ENCODE measurements at places on chromosomes 3 and 15.

DNA sequence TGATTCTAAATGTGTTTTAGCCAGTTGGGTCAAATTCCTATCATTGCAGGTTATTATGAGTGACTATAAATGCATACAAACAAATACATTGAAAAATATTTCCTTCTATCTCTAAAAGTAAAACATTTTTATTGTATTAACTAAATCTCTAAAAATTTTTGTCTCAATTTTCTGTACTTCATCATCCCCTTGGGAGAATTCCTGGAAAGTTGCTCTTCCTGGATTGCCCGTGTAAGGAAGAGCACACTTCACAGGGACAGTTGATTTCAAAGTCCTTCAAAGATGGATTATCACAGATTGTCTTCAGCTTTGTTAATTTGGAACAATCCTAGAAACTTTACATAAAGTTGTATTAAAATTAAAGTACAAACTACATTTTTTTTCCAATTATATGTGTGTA lies 595.6 kb downstream of the ROBO1 start:
- no peak for DNase-seq

DNA sequence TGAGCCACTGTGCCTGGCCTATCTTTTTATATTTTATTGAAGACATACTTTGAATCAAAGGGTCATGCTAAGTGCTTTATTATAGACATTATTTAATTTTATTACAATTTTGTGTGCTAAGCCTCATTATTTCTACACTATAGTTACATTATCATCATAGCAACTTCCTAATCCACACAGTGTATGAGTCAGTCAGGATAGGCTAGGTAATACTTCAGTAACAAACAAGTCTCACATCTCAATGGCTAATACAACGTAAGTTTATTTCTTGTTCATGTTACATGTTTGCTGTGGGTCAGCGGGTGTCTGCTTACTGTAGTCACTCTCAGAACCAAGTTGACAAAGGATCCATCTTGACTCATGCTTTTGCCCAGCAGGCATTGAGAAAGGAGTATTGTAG lies 292.6 kb upstream of the TGFBR2 start:
- no peak for DNase-seq

- no peak for DNase-seq
Measured at GRCh38 chr3:109278141-109278540, 38.2 kb downstream of the DPPA2 start.

DNA sequence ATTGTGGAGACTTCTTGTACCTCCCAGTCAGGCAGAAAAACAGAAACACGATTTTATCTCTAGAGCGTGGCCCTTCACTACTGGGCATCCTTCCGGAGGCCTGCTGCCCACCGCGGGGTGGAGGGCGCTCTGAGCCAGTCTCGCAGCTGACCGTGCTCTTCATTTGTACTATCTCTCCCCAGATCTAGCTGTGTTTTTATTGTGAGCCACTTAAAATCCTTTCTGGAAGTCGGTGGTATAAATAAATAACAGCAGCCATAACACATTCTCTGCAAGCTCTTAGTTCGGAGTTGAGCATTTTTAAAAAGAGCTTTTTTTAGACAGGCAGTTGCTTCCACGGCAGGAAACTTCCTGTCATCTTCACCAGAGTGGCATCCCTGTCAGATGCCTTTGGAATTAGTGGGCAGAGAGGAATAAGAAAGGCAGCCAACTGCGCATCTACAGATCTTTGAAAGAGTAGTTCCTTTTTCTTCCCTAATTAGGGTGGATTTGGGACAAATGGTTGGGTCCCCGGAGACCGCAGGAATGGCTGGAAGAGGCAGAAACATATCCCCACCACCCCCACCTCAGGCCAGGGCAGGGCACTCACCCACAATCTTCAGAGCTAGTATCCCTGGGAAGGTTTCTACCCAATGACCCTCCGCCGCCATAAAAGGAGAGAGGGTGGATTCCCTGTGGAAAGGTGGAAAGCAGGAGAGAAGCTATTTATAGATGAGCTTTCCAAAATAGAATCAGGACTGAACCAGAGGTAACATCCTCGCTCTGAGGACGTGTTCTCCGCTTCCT lies 91.1 kb downstream of the TOP2B start:
- no peak for DNase-seq

- no peak for DNase-seq
Measured at GRCh38 chr3:174363256-174363655, 495.9 kb upstream of the NAALADL2 start.

DNA sequence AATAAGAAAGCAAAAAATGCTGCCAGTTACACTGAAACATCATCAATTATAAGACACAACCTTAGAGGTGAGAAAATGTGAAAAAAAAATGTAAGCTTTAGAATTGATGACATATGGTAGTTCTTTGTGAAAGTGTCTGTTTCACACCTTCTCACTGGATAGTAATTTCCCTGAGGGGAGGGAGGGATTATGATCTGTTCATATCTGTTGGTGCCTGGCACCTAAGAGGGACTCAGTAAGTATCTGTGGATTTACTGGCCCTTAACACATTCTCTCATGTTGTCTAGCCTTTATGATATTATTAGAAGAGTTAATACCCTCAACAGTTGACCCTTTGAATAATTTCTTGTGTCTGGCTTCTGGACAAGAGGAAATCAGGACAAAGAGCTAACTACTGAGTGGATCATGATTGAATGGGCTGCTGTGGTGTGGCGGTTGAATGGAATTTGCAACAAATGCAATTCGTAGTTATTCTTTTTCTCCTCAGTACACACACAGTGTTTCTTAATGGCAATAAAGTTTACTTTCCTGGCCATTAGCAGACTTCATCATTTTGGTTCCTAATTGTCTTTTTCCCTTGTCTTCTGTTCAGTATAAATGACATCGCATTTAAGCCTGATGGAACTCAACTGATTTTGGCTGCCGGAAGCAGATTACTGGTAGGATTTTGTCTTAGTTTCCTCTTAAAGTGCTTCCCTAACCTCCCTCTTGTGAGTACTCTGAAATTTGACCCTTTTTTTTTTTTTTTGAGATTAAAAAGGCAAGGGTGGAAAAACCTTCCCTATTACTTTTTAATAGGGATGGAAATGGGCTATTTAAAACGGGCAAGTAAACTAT lies 9.5 kb downstream of the IFT122 start:
- DNase-seq: no peak

- no peak for DNase-seq
Measured at GRCh38 chr15:34609102-34610057, 25.9 kb upstream of the GOLGA8B start.

Measured in right lobe of liver (tissue), 6 donors.